NCI-H510A (cell line): ENCODE measurements at places on chromosomes 7 and 10.

DNA sequence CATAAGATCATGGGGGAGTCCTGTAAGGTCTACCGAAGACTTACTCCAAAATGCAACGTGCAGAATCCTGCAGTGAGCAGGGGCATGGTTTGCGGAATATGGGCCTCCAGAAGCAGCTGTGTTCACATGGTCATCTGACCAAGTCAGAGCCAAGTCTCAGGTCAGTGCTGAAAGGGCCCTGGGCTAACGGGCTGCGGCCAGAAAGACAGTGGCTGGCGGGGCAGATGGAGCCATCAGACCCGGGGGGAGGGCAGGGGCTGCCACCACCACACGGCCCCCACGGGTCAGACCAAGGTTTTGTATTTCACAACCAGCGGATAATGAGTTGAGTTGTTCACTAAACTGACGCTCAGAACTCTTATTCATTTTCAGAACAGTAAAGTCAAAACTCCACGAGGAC lies 522.3 kb downstream of the PTPRN2 start:
- no peak for DNase-seq

GRCh38 chr10:97169911-97170693 lies 15.7 kb downstream of the SLIT1 start:
- peak; percentile 42 for DNase-seq

DNA sequence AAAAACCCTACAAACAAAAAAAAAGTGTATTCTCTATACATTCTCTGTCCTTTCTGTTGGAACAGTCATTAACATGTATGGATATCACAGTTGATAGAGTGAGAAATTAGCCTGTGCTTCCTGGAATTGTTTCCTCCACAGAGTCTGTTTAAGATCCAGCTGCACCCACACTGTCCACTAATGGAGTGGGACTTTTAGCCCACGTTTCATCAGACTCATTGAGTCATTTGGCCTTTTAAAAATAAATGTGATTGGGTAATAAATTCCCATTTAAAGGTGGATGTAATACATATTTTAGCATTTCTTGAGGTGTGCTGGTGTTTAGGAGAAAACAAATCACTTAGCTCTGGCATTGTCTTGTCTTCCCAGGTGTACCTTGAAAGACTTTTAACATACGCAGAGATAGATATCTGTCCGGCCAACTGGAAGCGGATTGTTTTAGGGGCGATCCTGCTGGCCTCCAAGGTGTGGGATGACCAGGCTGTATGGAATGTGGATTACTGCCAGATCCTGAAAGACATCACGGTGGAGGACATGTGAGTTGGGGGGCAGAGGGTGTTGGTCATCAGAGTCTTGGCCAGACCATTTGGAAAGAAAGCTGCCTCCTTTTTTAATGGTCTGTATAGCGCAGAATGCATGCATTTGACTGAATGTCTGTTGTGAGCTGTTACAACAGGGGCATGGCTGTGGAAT lies 52.3 kb upstream of the GJD4 start:
- no peak for DNase-seq

- DNase-seq = no peak
These were observed 93.2 kb downstream of the SKIDA1 start for GRCh38 chr10:21432266-21432665.

- DNase-seq = no peak
These were observed 14.0 kb downstream of the ITPRIP start for GRCh38 chr10:104324221-104324686.

DNA sequence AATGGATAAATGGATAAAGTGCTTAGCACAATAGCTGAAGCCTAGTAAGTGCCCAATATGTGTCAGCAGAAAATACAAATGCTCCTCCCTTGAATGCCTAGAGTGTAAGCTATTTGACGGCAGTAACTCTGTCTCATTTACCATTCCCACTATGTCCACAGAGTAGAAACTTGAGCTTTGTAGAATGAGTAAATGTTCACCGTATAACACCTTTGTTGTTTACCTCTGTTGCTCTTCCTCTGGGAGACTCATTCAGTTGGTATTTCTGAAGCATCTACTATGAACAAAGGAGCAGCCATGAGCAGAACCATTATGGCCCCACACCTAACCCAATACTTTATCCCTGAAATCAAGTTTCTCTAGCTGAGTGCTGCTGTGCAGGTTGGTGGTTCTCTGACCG lies 8.4 kb upstream of the SLC16A12 start:
- DNase-seq = no peak

DNA sequence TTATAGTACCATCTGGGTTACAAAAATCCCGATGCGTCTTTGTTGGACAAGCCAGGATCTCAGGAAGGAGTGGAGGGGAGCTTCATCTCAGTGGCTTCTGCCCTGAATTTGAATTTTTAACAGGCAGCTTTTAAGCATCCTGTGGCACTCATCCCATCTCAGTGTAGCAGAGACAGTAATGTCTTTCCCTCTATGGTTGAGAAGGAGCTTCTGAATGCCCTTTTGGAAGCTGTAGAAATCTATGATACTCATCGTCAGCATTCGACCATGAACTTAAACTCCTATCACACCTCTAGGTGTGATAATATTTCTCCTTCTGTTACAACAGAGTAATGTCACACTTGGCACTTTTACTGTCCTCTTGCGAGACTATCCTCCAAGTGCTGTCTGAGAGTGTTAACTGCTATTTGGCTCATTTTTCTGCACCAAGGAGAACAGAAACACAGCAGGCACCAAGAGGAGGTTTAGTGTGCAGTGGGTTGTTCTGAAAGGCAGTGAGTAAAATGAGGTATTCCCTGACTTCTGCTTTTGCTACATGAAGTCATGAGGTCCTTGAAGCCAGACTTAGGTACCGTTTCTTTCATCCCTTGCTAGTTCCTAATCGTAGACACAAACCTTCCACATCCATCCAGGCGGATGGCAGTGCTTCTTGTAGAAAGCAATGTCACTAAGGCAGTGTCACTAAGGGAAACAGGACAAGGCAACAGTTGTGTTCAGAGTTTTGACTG lies 177.4 kb downstream of the CELF2 start:
- DNase-seq = no peak

- no peak for DNase-seq
These were observed 6.3 kb downstream of the TMEM60 start for GRCh38 chr7:77791956-77792355.

DNA sequence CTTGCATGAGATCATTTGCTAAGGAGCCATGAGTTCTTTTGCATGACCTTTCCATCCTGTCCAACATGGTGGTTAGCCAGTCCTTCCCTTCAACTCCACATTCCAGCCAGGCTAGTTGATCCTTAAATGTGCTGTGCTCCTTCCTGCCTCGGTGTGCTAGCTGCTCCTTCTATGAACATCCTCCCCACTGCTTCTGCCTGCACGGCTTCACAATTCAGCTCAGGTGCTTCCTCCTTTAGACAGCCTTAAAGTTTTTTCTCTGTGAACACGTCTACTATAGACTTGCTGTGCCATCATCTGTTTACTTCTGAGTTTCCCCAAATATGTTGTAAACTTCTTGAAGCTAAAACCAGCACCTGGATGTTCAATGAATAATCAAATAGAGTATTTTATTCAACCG lies 95.5 kb downstream of the OTUD1 start:
- no peak for DNase-seq

DNA sequence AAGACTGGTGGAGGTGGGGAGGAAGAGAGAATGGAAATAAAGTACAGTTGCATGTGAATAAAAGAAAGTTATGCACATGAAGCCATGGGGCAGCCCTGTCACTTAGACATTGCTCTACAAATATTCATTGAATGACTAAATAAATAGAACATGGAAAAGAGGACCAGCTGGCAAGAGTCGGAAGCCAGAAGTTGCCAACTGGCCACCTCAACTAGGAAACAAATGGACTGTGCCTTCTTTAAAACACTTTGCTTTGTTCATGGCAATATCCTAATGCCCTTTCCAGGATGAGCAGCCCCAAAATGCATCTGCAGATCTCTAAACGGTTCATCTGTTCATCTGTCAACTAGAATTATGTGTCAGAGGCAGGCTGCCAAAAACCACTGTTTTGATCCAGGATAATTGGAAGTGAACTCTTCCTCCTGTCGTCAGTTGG lies 157.3 kb downstream of the NOC3L start:
- no peak for DNase-seq

- DNase-seq = no peak
These were observed 8.4 kb downstream of the TCF7L2 start for GRCh38 chr10:112958275-112958995.

DNA sequence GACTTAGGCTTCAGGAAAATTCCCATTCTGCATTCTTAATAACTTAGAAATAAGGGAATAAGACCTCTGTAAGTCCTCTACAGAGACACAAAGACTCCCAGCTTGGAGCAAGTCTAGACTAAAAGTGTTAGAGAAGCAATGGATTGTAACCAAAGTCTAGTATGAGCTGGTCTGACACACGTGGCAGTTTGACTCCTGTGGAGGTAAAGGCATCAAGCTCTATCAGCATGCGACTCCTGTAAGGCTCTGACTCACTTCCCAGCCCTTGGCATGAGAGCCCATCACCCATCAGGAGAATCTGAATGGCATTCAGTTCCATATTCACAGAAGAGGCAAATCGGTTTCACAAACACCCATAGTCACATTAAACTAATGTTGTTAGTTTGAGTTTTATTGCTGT lies 4.4 kb upstream of the VSTM4 start:
- no peak for DNase-seq

GRCh38 chr7:39888171-39888853 lies 61.7 kb upstream of the CDK13 start:
- no peak for DNase-seq

- no peak for DNase-seq
These were observed 18.5 kb upstream of the SERPINE1 start for GRCh38 chr7:101108330-101108857.

DNA sequence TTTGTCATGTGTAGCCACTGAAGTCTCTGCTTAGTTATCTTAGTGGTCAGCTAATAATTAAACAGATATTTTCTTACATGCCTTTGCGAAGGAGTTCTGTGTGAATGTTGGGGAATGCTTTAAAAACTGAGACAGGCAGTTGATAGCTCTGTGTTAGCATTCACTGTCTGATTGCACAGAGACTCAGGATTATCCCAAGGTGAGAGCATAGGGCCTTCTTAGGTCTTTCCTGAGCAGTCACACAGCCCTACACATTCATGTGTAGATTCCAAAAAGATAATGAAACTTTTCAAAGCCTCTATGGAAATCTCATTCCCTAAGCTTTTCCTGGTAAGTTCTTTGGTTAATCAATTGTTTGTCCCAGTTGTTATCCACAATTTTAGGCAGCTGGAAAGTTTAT lies 67.7 kb downstream of the CASD1 start:
- no peak for DNase-seq

DNA sequence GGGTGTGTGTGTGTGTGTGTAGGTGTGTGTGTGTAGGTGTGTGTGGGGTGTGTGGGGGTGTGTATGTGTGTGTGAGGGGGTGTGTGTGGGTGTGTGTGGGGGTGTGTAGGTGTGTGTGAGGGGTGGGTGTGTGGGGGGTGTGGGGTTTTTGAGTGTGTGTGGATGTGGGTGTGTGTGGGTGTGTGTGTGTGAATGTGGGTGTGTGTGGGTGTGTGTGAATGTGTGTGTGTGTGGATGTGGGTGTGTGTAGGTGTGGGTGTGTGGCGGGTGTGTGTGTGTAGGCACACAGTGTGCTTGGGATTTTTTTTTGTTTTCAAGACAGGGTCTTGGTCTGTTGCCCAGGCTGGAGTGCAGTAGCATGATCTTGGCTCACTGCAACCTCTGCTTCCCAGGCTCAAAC lies 36.8 kb upstream of the TCF7L2 start:
- DNase-seq = no peak

- DNase-seq = no peak
These were observed 12.3 kb downstream of the THNSL1 start for GRCh38 chr10:25028711-25029110.

DNA sequence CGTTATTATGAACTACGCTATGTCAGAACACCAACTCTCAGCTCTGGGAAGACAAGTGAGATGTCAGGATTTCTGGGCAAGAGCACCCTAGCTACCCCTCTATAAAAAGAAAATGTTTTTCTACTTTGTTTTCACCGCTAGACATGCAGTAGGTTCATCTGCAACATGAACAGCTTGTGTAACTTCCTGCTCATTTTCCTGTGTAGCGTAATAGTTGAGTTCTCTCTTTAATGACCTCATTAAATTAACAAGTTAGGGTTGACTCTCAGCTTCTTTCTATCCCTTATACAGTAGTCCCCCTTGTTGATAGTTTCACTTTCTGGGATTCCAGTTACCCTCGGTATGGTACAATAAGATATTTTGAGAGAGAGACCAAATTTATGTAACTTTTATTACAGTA lies 329.4 kb upstream of the ZNF32 start:
- DNase-seq = no peak

DNA sequence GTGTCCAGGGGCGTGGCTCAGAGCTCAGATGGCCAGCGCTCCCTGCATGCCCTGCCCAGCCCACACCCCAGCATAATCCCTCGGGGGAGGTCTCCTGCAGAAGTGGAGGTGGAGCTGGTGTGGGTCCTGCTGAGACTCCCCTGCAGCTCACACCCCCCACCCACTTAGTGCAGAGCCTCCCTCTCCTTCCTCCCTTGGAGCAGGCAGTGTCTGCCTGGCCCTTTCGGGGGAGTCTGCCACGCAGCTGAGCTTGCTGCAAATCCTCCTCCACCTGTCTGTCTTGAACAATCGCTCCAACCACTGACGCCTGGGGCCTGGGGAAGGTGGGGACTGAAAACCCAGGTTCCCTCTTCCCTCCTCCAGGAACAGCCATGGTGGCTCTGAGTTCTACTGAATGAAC lies 219.7 kb upstream of the PPP2R2D start:
- DNase-seq = no peak

DNA sequence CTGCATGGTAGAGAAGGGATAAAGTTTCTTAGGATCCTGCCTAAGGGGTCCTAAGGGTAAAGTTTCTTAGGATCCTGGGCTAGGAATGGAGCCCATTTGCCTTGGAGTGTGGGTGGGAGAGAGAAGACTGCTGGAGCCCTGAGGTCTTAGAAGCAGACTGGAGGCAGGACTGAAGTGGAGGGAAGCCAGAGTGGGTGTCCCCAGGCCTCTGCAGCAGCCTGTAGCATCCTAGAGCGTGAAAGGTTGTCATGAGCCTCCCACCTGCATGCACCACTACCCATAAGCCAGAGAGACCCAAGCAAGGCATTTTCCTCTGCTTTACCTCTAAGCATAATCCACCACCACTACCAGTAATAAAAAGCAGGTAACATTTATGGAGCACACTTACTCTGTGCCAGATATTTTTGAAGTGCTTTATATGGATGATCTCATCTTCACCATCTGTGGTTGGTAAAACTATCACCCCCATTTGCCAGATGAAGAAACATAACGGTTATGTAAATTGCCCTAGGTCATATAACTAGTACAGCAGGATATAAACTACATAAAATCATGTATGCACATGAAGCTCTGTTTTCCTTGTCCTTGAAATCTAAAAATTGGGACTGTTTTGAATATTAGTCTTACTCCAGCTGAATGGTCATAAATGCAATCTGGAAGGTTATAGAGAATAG lies 103.5 kb upstream of the CCDC6 start:
- no peak for DNase-seq

GRCh38 chr7:39749177-39749576 lies 125.8 kb downstream of the RALA start:
- no peak for DNase-seq
